ENCODE measurements at places on chromosomes 1 and 21.

GRCh38 chr1:38785285-38786039 lies 74.1 kb downstream of the RRAGC start:
- DNase-seq, result no peak

GRCh38 chr1:203150511-203151297 lies 23.2 kb downstream of the ADORA1 start:
- no peak for DNase-seq

DNA sequence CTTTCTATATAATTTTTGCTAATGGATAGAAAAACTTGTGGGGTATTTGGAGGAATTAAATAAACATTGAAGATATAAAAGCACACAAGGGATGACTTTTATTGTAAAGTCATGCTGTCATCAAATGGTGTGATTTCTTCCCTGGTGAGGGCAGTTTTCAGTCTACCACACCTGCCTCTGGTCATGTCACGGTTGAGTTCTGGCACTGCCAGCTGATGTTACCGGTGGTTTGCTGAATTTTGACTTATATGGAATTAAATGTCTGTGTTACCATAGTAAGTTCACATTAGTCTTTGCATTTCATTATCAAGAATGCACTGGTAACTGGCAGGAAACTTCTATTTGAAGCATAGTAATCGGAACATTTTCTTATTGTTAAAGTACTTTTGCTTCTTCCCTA lies 13.4 kb downstream of the S1PR1 start:
- no peak for DNase-seq

DNA sequence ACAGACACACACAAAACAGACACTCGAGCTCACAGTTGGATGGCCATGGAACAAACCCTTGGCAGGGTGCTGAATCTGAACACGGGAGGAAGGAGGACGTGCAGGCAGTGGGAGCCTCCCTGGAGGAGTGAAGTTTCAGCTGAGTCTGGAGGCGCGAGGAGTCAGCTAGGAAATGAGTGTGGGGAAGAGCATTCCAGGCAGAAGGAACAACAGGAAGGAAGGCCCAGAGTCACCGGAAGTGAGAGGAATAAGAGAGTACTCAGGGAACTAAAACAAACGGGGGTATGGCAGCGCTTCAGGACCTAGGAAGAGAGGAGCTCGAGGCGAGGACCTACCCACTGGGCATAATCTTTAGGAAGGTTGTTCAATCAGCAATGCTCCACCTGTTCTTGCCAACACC lies 137.3 kb downstream of the SYF2 start:
- no peak for DNase-seq

- no peak for DNase-seq
These were observed 17.1 kb downstream of the MORC3 start for GRCh38 chr21:36337099-36337509.

DNA sequence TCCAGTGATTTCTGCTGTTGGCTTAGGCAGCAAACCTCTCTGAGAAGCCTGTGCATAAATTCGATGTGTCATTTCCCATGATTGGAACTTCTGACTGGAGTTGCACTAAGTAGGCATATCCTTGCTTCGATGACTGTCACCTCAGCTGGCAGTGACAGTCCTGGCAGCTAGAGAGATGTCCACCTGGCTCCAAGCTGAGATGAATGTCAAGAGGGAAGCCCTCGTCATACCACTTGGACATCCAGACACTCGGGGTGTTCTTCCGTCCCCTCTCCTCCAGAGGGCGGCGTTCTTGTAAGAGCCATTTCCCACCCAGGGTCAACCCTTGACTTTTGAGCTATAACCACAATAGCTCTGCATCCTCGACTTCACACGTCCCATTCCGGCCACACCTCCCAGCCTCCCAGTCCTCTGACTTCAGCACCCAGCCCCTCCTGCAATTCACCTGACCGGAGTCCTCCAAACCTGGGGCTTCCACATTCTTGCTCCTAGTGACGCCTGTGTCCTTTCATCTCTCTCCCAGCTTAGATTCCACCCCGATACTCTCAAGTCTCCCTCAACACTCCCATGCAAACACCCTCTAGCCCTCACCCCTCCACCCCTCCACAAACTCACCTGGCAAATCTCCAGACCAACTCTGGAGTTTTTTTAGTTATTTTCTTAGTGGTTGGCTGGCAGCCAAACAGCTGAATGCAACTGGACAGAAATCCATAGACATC lies 17.3 kb downstream of the CA6 start:
- no peak for DNase-seq
